CD8-positive, alpha-beta memory T cell (primary cell): ENCODE measurements at places on chromosomes 3 and 15.
A peak's percentile ranks its signal among the peaks of the same experiment; 100 is the strongest.

DNA sequence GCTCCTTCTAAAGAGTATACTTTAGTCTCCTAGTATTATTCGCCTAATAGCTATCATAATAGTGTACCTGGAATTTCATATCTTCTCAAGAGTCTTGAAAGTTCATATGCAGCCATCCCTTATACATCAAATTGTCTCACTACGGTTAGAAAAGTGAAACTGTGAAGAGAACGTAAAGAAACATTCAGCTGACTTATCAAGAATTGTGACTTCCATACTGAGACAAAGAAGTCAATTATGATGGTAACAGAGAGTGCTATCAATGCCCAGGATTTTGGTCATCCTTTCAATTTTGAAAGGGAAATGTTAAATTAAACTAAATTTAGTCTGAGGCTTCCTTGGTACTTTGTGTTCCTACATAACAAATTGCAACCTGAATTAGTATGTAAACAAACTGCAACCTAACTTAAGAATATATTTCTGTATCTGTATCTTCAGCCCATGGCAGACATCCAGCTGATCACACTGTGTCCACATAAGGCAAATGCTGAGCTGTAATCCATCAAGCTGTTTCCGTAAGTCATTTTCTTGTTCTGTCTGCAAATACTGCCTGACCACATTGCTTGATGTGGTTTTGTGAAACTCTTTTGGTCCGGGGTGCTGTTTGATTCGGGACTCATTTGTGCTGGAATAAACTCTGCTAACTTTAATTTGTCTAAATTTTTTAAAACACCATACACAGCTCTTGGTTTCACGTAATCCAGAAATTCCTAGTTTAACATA is 469.6 kb downstream of the SI start:
- no peak for DNase-seq

- DNase-seq: no peak
Measured at GRCh38 chr3:15301761-15302160, 30.6 kb downstream of the SH3BP5 start.

DNA sequence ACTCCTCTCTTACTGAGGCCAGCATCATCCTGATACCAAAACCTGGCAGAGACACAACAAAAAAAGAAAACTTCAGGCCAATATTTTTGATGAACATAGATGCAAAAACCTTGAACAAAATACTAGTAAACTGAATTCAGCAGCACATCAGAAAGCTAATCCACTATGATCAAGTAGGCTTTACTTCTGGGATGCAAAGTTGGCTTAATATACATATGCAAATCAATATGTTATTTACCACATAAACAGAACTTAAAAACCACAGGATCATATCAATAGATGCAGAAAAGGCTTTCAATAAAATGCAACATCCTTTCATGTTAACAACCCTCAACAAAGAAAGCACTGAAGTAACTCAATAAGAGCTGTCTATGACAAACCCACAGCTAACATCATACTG is 414.5 kb upstream of the MCTP2 start:
- DNase-seq: no peak

GRCh38 chr3:129699199-129699598 is 92.7 kb upstream of the PLXND1 start:
- DNase-seq: no peak

DNA sequence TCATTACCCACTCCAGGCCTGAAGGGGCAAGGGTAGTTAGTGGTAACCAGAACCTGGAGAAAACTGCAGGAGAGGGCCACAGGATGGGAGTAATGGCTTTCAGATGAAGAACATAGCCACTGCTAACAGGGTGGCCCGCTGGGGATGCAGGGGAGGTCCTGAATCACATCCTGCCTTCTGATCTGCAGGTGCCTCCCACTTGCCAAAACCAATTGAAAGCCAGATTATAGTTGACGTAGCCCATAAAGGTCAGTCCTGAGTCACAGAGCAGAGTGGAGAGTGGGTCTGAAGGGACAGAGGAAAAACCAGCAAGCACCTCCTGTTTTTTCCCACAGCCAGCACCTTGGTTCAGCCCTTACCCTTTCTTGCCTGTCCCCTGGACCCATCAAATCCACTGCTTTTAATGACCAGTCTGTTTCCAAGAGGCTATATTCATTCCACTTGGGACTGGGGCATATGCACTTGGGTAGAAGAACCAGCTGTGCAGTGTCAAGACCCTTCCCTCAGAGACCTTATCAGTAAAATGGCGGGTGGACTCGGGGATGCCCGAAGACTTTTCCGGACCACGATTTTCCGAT is 646 bp upstream of the SLC35G2 start:
- peak; percentile 7 for DNase-seq

DNA sequence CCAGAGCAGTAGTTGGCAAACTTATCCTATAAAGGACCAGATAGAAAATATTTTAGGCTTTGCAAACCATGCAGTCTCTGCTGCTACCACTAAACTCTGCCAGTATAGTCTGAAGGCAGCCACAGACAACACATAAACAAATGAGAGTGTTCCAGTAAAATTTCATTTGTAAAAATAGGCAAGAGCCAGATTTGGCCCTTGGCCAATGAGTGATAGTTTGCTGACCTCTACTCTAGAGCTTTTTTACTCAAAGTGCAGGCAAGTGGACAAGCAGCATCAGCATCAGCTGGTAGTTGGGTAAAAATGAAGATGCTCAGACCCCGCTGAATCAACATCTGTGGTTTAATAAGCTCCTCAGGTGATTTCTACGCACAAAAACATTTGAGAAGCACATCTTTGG is 269.8 kb downstream of the NTRK3 start:
- no peak for DNase-seq

- no peak for DNase-seq
Measured at GRCh38 chr15:53038655-53038941, 248.5 kb upstream of the ONECUT1 start.

DNA sequence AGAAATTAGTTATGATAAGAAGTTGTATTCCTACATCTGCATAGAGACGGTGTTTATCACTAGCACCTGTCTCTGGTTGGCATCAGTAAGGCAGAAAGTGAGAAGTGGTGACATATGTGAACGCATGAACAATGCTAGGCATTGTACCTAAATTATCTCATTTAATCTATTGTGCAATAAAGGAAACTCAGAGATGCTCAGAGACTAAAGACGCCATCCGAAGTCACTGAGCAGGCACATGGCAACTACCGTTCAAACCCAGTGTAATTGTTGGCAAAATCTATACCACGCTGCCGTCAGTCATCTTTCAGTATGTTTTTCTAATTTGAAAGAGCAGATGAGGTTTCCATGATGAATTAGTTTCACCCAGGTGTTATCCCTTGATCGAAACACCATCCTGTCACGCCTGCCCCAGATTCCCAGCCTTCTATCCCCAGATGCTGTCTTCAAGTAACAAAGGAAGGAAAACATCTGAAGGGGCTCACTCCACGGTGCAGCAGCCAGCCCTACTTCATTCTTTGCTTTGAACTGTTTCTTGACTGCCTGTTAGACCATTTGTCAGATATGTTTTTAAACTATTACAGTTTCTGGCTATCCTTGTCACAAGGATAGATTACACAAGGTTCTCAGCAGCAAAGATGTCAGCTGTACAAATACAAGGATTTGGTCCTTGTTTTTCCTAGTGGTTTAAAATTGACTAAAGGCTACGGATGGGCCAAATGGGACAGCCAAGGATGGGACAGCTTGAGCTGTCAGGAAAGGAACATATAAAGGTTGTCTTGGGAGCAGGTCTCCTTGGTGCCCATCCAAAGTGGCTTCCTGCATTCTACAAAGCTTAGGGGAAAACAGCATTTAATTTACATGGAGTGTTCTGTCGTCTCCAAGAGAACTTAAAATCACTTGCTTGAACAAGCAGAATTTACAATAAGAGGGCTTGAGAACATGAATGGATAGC is 99.1 kb downstream of the TMEM108 start:
- DNase-seq: no peak

DNA sequence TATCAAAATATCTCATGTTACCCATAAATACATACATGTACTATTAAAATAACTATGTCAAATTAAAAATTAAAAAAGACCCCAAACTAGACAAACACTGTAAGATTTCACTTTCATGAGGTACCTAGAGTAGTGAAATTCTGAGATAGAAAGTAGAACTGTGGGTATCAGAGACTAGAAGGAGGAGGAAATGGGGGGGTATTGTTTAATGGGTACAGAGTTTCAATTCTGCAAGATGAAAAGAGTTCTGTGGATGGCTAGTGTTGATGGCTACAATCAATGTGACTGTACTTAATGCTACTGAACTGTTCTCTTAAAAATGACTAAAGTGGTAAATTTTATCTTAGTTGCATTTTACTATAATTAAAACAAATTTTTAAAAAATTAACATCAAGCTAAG is 36.6 kb downstream of the RFX7 start:
- DNase-seq: no peak

DNA sequence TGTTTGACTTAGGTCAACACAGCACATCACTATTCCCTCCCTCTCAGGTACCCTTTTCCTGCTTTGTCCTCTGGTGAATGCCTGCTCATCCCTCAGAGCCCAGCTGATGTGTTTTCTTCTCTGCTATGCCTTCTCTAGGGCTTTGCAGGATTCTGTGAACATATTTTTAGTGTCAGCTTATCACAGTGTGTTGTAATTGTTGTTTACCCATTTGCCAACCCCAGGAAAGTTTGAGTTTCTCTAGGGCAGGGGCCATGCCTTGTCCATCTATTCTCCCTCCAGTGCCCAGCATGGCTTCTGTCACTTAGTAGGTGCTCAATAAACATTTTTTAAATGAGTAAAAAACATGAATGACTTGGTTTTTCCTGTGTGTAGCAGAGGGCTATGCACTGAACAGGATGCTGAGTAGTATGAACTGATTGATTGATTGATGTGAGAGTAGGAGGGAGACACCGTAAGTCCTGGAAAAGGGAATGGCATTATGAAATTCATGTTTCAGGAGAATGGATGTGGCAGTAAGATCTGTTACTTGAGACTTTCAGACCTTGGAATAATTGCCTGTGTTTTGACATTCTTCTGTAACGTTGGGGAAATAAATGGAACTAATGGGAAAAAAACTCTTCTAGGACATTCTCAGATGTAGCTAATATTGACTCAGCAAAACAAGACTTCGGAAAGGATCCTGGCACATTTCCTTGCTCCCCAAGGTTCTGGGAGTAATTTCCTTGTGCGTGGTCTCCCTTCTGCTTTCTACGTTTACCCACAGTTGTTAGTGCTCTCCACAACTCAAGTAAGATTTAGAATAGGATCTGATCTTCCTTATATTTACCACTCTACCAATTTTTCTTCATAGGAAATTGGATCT is 267.3 kb upstream of the TBL1XR1 start:
- no peak for DNase-seq

DNA sequence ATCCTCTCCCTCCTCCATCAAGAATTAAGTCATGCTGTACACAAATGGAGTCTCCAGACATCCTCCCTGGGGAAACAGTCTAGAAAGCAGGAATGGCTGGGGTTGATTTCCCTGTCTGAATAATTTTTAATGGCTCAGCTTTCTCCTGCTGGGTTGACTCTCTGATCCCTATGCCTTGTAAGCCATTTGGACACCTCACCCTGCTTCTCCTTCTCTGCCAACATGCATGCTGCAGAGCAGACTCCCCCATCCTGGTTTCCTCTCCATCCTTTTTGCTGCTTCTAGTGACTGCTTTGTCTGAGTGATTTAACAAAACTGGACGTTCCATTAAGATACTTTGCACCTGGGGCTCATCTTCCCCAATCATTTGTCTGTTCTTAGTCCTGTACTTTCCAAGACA is 22.2 kb downstream of the SV2B start:
- no peak for DNase-seq

- DNase-seq: no peak
Measured at GRCh38 chr15:32956006-32956405, 238.2 kb downstream of the GREM1 start.

DNA sequence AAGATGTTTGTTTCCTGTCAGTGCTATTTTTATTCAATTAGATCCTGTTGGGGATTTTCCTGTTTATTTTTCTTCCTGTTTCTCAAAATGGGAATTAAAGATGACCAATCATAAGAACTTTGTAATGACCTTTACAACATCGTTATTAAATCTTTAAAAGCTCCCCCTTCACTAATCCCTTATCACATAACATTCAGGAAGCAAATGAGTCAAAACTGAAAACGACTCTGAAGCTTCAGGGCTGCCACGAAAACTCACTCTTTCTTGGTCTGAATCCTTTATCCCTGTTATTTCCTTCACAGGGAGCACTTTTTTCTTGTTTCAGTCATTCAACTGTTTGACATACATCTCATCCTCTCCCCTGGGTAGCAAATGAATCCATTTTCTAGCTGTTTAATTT is 75.8 kb upstream of the MB21D2 start:
- DNase-seq: no peak

- DNase-seq: no peak
Measured at GRCh38 chr3:127717357-127718244, 44.8 kb downstream of the ABTB1 start.

- no peak for DNase-seq
Measured at GRCh38 chr3:121958801-121959200, 63.2 kb downstream of the ILDR1 start.

DNA sequence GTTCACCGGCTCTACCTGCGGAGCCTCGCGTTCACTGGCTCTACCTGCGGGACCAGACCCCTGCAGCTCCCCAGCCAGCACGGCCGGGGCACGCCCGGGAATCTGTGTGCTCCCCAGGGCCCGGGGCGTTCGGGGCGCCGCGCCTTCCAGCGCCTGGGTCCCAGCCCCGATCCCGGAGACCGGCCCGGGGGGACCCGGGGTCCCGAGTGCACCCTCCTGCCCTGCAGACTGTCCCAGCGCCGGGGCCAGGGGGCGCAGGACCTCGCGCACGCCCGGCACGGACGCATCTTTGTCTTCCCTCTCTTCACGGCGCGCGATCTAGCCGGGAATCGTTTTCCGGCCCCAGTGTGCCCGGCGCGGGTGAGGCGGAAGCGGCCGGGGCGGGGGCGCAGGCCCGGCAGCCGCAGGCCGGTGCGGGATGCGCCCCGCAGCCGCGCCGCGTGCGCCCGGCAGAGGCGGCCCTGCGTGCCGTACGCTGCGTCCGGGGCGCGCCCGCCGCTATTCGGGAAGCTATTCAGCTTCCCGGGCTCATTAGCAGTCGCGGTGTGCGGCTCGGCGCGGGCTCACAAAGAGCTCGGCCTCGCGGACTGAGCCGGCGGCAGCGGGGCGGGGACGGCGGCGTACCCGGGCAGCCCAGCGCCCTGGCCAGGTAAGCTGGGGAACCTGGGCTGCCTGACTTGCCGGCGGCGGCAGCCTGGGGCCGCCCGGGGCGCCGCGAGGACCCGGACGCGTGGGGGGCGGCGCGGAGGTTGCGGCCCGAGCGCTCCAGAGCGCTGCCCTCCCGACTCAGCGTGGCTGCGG is at the start of gene APBA2:
APBA2 (plus strand) TSS at position 345 of the 801 bp plus-strand sequence. CDS start 167,911 bp downstream, outside the sequence.
- peak; percentile 9 for DNase-seq

GRCh38 chr3:12175844-12176453 is 17.2 kb upstream of the TIMP4 start:
- no peak for DNase-seq

- peak; percentile 88 for DNase-seq
Measured at GRCh38 chr3:27712136-27713077, 9.7 kb downstream of the EOMES start.

DNA sequence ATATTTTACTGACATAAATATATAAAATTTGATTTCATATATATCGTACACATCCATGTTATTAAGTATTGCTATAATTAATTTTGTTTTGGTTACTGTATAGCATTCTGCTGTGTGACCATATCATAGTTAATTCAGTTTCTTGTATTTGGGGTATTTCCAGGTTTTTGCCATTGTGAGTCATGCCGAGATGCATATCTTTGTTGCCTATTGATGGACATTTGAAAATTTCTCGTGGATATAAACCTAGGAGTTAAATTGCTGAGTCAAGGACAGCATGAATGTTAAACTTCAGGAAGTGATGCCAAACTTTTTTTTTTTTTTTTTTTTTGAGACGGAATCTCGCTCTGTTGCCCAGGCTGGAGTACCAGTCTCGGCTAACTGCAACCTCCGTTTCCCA is 33.7 kb upstream of the GPR171 start:
- no peak for DNase-seq
